ENCODE measurements at places on chromosomes 16 and 17.
A peak's percentile ranks its signal among the peaks of the same experiment; 100 is the strongest.

- no peak for DNase-seq
Observed at GRCh38 chr16:66091471-66091891, 275.0 kb upstream of the CDH5 start.

- no peak for DNase-seq
Observed at GRCh38 chr17:7803981-7804380, 30.0 kb upstream of the KDM6B start.

DNA sequence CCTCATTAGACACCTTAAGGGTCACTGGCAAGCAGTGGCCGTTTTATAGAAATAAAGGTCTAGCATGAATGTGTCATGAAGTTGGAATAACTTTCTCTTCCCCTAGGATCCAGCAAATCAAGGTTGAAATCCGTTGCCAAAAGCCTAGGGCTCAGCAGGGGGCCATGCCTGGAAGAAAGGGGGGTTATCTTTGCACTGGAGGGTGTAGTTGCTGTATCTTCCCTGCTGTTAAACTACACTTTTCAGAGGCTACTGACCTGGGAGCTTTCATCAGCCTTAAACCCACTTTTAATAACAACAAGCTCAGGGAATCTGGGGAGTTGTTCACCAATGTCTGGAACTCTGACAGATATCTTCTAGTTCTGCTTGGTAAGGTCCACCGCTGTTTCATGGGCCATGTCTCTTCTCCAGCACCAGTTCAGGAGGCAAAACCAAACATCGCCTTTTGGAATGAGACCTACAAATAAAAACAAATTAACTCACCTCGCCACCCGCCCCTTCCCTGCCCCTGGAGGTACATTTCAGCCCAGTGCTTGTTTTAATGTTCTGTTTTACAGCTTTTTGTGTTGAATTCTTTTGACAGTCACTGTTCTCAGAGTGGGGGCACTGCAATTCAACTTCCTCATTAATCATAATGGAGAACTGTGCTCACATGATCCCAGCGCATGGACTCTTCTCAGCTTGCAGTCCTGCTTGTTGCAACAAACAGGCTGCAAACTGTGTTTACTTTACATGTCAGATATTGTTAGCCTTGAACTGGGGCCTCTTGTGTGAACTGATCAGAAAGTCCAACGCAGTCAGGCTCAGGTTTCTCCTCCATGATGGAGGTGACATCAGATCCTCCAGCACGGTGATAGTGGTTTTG is 508.7 kb downstream of the KCNJ2 start:
- DNase-seq = peak; percentile 54

- DNase-seq = no peak
Observed at GRCh38 chr17:70021726-70022125, 53.3 kb upstream of the KCNJ16 start.

DNA sequence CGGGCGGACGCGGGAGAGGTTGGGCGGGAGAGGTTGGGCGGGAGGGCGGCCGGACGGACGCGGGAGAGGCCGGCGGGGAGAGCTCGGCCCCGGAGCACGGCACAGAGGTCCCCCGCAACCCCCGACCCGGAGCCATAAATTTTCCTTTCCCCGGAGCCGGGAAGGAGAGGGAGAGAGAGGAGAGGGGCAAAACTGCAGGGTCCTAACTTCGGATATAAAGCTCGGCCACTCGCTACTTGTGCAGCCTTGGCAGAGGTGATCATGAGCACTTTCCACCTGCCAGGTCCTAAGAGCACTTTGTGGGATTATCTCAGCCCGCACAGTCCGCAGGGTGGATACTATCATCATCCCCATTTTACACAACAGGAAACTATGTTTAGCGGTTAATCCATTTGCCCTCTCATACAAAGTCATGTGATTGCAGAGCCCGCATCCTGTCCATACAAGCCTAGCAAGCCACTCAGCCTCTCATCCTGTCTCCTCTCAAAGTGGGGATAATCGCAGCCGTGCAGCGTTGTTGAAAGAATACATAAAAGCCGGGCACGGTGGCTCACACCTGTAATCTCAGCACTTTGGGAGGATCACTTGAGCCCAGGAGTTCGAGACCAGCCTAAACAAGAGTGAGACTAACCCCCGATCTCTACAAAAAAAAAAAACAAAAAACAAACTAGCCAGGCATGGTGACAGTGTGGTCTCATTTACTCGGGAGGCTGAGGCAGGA is 780 bp upstream of the DCAKD start:
- peak; percentile 88 for DNase-seq

DNA sequence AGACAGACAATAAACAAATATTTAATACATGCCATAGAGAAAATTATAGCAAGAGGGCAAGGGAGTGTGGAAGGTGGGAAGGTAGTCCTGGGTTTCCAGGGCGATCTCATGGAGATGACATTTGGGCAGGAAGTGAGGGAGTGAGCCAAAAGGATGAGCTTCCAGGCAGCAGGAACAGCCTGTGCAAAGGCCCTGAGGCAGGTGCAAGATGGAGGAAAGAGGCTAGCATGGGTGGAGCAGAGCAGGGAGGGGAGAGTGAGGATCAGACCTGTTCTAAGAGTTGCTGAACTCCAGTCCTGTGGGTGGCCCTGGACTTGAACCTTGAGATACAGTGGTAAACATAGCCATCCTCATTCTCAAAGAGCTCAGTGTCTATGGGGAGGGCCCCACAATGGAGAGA is 94.7 kb downstream of the MGAT5B start:
- DNase-seq = no peak

DNA sequence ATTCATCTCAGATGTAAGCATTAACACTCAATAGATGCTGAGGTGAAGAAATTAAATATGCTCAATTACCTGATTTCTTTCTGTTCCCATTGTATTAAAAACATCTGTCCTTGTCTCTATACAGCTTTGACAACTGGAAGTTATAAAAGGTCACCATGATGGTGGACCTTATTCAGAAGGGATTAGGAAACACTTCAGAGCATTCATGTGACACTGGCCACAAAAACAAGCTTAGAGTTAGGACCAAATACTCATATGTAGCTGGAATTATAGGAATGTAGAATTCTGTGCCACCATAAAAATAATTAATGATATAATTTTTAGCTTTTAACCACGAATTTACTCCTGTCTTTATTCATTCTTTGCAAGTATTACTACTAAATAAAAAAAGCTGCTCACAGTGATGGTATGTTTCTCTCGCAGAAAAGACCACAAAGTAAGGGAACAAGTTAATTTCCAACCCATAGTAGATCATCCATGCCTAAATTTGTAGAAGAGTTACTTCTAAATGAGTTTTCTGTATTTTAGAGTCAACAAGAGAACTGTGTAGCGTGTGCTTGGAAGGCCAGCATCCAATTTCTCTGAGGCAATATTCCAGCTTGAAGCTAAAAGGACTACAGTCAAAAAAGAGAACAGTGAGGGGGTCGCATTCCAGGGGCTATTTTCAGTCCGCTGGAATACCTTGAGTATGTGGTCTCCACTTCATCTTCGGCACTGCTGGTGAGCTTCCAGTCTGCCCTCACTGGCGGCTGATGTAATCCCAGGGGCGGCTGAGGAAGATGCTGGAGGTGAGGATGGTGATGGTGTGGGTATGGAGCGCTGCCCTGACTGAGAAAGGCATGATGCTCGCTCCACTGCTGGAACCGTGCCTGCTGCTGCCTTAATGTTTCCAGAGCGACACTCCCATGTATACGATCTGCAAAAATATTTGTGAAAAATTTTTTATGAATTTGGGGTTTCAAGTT is 63.7 kb downstream of the CACNG1 start:
- DNase-seq = no peak

DNA sequence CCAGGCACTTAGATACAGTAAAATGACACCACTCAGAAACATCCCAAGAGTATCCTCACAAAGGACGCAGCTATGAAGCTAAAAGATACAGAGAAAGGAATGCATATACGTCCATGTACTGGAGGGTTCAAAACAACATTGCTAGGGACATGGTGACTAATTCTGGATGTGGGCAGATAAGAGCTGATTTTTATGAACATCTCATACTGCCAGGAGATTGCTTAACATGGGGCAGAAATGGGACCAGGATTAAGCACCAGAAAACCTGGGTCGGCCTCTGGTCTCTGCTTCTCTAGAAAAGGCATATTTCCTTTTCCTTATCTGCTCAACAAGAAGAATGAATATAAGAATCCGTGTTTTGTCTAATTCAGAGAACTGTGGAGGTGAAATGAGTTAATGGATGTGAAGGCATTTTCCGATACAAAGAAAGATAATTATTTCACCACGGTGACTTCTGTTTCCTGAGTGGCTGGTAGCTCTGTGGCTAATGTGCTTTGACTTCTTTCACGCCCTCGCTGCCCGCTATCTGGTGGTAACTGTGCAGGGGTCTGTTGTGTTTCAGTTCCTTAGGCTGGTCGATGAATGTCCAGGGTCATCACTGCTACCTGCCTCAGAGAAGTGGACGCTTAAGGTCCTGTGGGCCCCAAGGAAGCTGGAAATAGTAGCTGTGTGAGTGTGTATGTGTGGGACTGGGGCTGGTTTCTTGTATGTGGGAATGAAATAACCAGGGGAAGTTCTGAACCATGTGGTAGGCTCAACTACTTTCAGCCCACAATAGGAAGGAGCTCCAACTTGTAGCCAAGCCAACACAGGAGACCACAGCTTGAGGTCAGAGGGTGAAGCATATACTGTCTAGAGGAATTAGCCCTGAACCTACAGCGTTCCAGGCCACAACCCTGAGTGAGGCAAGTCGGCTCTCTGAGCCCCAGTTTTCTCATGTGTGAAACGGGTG is 15.8 kb upstream of the CCL5 start:
- no peak for DNase-seq

- DNase-seq = no peak
Observed at GRCh38 chr16:4700380-4700996, 7.1 kb downstream of the NUDT16L1 start.

DNA sequence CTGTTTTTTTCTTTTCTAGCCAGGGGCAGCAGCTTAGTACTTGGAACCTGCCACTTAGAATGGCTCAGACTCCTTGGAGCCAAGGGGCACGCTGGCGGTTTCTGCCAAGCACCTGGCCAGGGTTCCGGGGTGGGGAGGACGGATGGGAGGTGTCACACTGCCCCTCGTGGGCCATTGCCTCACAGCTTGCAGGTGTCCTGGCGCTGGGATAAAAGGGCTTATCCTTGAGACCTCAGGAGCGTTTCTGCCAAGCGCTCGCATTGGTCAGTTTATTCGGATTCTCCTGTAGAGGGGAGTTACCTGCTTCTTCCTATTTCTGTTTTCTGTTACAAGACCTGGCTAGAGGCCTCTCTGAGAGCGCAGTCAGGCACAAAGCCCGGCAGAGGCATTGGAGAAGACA is 234.6 kb downstream of the MSI2 start:
- no peak for DNase-seq

GRCh38 chr17:36001110-36001771 is at the start of gene CCL15:
Gene CCL15, minus strand, starts transcription at chr17:36001553. Its CDS starts 61 bp downstream, at chr17:36001492.
- DNase-seq = no peak

GRCh38 chr16:52528393-52529065 is 18.4 kb downstream of the TOX3 start:
- no peak for DNase-seq

DNA sequence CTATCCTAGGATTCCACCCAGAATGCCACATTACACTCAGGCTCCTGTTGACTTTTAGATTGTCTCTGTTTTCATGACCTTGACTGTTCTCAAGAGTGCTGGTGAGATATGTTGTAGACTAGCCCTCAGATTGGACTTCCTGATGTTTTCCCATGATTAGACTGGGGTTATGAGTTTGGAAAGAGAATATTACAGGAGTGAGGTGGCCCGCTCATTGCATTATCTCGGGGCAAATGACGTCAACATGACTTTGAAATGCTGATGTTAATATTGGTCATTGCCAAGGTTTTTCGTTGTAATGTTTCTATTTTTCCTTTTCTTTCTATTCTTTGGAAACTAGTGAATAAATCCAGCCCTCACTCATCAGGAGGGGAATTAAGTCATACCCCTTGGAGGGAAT is 355.7 kb upstream of the MON1B start:
- DNase-seq = no peak

GRCh38 chr17:50361561-50362480 is 11.2 kb downstream of the MRPL27 start:
- DNase-seq = peak; percentile 80

DNA sequence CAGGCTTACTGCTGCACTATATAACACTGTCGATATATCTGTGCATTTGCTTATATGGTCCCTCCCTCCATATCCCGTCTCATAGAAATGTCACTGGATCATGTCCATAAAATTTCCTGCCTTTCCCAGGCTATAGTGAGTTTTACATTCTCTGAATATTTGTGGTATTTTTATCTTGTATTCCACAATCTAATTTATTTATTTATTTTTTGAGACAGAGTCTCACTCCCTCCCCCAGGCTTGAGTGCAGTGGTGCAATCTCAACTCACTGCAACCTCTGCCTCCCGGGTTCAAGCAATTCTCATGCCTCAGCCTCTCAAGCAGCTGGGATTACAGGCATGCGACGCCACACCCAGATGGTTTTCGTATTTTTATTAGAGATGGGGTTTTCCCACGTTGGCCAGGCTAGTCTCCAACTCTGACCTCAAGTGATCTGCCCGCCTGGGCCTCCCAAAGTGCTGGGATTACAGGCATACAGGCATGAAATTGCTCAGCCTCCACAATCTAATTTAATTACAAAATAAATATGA is 12.9 kb downstream of the TRIM37 start:
- peak; percentile 48 for DNase-seq

DNA sequence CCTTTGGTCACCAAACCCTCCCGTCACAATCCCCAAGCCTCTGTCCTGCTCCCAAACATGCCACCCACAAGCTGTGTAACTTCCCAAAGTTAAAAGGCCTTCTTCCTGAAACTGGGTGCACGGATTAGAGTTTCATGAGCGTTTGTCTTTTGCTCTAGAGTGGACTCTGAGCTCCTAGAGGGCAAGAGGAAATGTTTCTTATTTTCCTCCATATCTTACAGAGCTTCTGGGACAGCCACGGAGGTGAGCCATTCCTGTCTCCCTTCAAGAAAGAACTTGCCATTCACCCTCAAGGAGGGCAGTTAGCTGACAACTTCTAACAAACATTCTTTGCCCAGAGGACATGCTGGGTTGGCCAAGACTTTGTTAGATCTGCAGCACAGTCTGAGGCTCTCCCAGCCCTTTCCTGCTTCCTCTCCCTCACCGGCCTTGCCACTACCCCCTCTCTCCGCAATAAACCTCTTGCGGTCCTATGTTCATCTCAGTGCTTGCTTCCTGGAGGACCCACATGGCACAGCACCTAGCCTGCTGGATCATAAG is 2.6 kb upstream of the MYCBPAP start:
- DNase-seq = no peak

DNA sequence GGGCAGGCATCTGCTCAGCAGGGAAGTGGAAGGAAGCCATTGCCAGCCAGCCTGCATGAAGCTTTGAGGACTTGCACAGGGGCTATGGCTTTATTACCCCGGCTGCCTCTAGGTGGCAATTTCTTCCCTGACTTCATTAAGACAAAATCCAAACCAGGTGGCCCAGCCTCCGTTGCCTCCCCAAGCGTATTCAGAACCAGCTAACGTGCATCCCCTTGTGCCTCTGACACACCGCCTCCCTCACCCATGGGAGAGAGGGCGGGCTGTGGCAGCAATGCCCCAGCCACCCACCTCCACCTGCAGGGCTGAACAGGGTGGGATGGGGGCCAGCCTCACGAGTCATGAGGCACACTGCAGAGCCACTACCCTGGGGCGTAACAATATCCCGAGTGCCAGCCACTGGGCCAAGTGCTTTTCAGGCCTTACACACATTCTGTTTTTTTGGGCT is 6.8 kb downstream of the KIFC3 start:
- peak; percentile 68 for DNase-seq

Data from kidney (tissue), 22 donors.